ENCODE measurements at places on chromosomes 5 and 9.

- no peak for DNase-seq
Measured at GRCh38 chr5:106374956-106375355, 1295.8 kb downstream of the EFNA5 start.

DNA sequence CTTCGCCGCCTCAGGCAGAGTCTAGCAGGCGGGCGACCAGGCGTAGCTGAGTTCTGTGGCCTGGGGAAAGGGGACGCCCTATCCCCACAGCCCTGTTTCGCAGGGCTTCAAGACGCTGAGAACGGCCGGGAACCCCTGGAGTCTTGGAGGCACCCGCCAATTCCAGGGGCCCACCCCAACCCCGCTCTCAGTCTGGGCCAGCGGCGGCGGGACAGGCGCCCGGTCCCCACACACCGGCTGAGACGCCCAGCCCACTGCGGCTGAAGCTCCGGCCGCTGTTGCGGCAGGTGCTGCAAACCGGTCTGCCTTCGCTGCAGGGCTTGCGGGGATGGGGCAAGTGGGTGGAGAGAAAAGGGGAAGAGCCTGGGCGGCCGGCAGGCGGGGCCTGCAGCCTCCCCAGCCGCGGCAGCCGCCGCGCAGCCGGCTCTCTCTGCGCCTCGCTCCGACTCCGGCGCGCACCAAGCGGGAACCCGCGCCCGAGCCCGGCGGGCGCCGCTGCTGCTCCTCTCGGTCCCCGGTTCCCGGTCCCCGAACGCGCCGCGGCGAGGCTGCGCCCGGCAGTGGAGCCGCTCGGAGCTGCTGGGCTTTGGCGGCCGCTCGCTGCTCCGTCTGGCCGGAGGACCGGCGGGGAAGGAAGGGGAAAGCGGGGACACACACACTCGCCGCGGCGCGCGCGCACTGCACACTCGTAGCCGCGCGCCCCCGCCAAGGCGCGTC, at the start of gene PIP5K1B:
Gene PIP5K1B, plus strand, starts transcription at position 427 of the 717 bp plus-strand sequence. CDS start 117,375 bp downstream, outside the sequence.
- peak; percentile 77 for DNase-seq

DNA sequence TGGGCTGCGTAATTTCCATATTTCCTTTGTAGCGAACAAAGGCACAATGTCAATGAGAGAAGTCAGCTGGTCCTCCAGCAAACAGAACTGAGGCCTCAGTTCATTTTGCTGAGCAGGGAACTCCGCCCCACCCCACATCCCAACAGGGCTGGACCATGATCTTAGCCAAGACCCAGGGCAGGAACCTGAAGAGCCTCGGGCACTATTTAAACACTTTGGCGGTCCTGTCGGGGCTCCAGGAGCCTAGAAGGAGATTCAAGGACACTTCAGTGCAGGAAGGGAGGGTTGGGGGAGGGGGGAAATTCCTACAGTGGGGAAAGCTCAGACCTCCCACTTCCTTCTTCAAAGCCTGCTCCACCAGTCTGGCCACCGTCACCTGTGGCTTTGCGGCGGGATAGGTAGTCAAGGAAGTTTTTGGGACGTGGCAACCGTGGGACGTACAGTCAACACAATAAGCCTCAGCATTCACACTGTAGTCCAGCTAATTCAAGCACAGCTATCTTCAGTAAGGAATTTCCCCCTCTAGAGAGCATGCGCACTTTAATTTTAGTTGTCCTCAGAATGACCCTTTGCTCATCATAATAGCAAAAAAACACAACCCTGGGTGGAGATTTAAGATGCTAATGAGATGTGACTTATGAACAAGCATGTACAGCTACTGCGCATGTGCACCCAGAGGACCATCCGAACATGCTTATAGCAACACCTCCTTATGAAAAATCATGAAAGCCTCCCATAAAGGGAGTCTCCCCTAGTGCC, 30.9 kb downstream of the S1PR3 start:
- DNase-seq, result no peak

DNA sequence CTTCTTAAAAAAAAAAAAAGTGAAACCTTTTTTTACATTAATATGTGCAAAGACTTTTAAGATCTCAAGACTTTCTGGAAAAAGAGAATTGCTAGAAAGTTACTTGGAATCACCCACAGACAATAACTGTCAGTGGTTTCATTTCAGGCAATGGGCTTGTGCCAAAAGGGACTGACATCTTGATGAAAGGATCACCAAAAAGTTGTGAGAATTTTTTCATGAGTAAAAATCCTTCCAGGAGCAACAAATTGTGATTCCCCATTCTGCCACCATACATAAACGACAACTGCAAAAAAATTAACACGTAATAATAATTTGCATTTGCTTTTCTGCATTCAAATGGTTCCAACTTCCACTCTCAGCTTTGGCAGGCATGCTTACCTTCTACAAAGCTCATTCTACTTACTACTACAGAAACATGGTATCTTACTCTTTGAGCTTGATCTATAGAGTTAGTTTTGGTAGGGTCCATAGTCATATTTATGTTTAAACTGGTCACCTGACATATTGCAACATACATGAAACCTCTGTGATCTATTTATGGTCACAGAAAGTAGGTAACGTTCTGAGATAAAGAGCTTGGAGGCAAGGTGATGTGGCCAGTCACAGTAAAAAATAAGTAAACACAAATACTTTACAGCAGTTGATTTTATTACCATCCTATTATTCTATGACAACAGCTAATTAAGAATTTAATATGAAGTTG, 3.0 kb downstream of the NREP start:
- no peak for DNase-seq

GRCh38 chr5:1824109-1824821, 23.1 kb downstream of the NDUFS6 start:
- no peak for DNase-seq

DNA sequence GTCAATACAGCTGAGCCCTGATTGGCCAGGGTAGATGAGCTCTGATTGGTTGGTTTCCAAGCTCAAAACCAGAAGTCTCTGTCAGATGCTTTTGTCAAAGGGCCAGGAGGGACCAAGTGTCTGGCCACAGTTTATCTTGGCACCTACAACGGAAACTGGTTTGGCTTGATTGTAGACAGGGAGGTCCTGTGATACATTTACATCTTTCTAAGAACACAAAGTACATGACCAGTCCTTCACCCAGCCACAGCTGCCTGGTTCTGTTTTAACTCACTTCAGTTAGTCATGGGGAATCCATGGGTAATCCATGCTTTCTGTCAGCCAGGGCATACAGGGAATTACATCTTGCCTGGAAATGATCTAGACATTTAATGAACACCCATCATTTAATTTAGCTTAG, 171.2 kb downstream of the SLC12A2 start:
- no peak for DNase-seq

DNA sequence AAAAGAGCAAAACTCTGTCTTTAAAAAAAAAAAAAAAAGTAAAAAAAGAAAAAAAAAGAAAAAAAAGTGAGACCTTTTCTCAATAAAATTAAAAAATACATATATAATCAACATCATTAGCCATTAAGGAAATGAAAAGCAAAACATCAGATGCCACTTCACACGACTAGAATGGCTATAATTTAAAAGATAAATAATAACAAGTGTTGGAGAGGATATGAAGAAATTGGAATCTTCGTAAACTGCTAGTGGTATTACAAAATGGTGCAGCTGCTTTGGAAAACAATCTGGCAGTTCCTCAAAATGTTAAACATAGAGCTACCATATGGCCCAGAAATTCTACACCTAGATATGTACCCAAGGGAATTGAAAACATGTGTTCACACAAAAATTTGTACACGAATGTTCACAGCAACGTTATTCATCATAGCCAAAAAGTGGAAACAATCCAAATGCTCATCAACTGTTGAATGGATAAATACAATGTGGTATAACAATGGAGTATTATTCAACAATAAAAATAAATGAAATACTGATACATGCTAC, 45.3 kb upstream of the SIL1 start:
- no peak for DNase-seq

DNA sequence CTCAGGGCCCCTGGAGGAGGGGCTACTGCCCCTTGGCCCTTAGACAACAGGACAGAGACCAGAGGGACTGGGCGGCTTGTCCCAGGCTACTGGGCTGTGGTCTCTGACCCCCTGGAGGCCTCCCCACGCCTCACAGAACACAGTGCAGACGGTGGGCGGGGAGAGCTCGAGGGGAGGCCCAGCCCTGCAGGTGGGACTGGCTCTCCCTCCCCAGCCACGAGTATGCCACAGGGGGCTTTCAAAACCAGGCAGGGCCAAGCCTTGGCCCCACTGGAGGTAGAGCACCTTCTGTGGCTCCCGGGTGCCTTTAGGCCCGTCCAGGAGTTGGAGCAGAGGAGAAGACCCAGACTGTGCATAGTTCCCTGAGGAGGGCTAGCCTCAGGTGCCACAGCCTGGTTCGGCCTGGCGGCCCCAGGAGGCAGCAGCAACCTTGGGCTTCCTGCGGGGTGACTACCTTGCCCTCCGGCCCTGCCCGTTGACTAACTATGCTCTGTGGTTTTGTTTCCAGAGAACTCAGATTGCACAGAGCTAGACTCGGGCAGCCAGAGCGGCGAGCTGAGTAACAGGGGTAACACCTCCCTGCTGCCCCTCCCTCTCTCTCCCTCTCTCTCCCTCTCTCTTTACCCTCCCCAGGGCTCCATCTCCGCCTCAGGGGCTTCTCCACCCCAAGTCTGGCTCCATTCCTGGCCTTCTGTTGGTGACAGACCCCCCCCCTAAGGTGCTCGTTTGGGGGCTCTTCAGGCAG, 15.5 kb downstream of the CARD19 start:
- no peak for DNase-seq

GRCh38 chr9:22700171-22700570, 253.5 kb downstream of the DMRTA1 start:
- no peak for DNase-seq

DNA sequence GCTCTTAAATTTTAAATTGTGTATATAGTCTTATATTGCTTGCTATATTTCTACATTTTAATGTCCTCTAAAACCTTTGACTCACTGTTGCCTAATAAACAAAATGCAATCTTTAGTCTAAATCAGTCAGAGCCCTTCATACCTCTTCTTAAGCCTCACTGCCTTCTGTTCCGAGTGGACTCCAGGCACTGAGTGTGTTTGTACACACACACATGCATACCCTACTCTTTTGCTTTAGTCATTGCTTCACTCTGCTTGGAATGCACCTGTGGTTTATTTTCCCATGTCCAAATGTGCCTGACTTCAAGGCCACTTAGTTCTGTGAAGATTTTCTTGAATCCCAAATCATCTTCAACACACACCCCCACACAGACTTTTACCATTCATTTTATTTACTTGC, 60.9 kb downstream of the SLC12A2 start:
- DNase-seq, result no peak

DNA sequence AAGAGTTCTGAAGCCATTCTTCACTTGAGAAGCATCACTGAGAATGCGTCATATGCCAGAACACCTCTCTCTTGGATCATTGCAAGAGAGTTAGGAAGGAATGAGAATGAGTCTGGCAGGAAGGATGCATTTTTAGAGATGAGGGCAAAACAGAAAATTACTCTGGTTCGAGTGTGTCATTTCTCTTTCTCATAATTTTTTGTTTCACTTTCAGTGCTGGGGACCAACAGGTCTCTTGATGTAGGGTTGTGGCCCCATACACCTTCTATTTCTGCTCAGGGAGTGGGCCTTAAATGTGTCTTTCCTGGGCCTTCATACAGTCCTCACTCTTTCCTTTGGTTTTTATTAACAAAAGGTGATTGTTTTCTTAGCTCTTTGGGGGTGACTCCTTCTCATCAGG, 302.4 kb downstream of the NR3C1 start:
- DNase-seq, result no peak
